HT1080 (cell line): ENCODE measurements at places on chromosomes 16 and 17. TPM values are rescaled to one million over a fixed set of nuclear protein-coding genes. Genes with fewer than 3 reads are reported as not detected.

DNA sequence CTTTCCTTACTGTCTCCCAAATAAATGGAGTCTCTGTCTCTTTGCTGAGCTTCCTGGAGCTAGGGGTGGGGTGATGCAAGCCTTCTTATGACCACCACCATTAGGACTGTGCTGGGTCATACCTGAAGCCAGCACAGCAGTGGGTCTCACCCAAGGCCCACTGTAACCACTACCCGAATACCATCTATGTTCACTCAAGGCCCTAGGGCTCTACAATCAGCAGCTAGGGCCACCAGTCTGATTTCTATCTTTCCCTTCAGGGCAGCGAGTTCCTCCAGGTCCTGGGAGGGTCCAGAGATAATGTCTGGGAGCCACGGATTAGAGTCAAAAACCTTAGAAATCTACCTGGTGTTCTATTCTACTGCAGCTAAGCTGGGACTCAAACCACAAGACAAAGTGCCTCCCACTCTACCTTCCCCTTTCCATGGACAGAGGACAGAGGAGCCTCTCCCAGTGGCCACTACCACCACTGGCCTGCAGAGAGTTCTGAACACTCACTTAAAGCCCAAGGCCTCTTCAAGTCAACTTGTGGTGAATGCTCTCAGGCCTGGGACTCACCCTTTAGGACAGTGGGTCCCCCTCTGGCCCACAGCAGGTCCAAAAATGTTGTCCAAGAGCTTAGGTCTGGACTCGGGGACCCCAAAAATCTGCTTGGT is 10.9 kb upstream of the TMEM219 start:
- DNase-seq, result no peak

- peak; percentile 74 for DNase-seq
These were observed 14.7 kb upstream of the WNT3 start for GRCh38 chr17:46832945-46833839.

GRCh38 chr17:40097931-40098845 is 2.2 kb downstream of the NR1D1 start:
- DNase-seq, result peak; percentile 61

DNA sequence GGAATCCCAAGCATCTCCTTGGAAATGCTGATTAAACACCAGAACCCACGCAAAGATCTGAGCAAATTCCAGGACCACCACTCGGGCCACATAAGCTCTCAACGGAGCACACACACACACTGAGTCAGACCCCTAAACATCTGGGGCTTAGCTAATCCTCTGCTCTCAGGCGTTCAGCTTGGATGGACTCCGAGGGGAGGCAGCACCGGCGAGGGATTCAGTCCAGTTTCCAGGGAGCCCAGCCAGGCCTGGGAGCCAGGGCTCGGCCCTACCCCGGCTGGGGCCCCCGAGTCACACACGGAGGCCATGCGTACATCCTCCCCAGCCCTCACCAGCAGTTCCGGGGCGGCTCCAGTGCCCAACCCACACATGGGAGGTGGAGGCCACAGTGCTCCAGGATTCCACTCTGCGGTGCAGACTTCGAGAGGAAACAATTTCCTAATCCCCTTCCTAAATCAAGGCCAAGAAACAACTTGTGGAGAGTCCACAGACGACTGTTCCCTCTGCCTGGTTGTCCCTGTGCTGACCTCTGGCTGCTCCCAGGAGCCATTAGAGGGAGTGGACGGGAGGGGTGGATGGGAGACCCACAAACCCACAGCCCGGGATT is 70.5 kb downstream of the GAS7 start:
- no peak for DNase-seq

DNA sequence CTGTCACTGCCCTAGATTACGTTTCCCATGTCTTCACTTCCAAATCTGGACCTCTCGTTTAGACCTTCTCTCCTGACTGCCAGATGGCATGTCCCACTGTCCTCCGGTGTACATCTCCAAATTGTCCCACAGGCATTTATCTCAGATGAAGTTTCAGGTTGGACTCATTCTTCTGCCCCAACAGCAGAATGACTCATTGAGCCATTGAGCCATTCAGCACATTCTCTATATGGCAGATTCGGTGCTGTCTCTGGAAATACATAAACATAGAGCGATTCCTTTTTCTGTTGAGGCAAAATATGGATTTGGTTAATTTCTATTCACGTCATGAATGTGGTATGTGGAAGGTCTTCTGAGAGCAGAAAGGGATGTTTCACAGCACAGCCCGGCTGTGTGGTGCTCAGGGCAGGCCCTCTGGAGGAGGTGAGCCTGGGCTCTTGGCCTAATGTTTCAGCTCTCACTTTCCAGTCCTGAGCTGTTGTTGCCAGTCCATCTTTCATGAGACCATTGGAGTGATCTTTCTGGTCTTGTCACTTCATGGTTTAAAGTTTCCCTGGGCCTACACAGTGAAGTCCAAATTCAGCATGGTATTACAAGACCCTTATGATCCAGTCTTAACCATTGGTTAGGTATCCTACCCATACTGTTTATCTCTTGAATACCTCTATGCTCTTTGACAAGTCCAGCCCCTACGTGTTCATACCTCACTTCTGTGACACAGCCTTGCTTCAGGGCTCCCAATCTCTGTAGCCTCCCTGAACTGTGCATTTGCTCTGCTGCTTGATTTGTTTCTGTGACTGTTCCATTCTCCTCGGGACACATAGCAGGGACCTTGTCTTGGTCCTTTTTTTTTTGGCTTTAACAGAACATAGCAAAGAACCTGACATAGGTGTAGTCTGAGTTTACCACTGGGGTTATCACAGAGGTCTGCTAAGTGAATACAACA is 15.9 kb downstream of the HAPSTR1 start:
- DNase-seq, result no peak

The ALKBH5 gene
- 75.9 and 91.6 TPM in 2 replicates for total RNA-seq

The KRT40 gene
- not detected in 2 replicates for total RNA-seq
